Neuronal stem cell (in vitro differentiated cells): ENCODE measurements at places on chromosomes 1 and 21.

DNA sequence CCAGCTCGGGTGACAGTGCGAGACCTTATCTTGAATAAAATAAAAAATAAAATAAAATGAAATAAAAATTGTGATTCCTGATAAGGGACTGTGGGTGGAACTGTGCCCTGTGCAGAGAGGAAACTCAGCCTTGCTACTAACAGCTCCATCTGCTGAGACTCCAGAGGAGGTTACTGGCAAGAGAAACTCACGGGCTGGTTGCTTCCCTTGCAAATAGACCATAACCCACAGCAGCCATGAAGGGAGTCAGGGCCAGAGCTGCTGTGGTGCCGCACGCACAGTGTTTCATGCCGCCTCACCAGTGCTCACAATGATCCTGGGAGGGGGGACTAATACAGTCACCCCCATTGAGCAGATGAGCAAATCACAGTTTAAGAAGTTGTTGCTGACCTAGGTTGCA lies 13.7 kb downstream of the ZBTB17 start:
- peaks cover 22% of the 10 kb centered on the region for H3K36me3 ChIP-seq
- H3K27me3 ChIP-seq = no peaks in the 10 kb centered on the region
- DNase-seq = no peak
- no peaks in the 10 kb centered on the region for H3K4me1 ChIP-seq
- no peak overlapping the region for H3K27ac ChIP-seq

DNA sequence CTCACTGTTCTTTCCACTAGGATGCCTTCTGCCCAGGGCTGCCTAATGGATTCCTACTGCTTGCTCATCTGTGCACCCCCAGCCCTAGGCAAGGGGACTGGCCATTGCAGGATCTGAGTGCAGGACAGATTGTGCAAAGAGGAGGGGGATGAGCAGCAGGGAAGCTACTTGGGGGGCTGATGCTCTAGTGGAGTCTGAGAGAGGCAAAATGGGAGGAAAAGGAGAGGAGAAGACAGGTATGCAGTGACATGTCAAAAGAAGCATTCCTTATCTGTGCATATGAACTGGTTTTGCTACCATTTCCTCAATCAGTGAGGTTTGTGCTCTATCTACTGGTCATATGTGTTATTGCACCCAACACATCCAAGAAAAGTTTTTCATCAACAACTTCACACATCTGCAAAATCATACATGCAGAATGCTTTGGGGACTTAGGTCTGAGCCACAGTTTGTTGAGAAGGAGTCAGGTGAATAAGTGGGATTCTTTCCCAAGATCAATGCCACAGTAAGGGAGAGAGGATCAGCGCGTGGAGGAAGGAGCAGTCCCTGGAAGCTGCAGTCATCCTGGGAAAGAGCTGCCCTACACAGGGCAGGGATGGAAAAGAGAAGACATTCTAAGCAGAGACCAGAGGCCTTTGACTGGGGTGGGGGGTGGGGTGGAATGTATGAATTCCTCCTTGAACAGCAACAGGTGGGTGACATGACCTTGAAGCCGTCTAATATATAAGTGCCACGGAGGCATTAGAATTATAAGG lies 14.4 kb downstream of the SLC5A9 start:
- H3K36me3 ChIP-seq = no peaks in the 10 kb centered on the region
- no peak overlapping the region for H3K27ac ChIP-seq

DNA sequence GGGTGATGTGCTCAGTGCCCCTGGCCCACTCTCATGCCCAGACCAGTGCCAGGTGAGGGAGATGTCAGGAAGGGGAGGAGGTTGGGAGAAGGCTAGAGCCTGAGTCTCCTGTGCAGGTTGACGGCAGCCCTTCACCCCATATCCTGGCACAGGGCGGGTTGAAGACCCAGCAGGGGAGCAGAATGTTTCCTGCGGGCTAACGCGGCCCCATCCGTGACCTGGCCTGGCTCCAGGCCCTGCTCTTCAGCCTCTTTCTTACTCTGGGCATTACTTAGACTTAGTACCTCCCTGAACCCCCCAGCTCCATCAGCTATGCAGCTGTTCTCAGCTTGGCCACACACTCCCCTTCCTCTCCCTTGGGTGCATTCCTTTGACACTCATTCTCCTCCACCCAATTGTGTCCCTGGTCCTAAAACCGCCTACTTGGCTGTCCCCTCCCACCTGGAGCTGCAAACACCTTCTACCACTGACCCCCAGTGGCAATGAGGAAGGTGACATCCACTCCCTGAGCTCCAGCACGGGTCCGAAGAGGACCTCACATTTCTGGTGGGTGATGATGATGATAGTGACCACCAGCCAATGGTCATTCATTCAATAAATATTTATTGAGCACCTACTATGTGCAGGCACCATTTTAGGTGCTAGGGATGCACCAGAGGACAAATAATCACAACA lies 179.0 kb downstream of the PTPRU start:
- H3K27ac ChIP-seq = no peak overlapping the region
- H3K4me1 ChIP-seq = peaks cover 4% of the 10 kb centered on the region
- DNase-seq = no peak

- no peaks in the 10 kb centered on the region for H3K36me3 ChIP-seq
- no peaks in the 10 kb centered on the region for H3K27me3 ChIP-seq
- no peak overlapping the region for H3K27ac ChIP-seq
- no peak overlapping the region for H3K4me3 ChIP-seq
- DNase-seq = no peak
- H3K4me1 ChIP-seq = peaks cover 14% of the 10 kb centered on the region
These were observed 31.1 kb downstream of the HUNK start for GRCh38 chr21:31903896-31904295.

GRCh38 chr1:204331275-204331674 lies 28.5 kb downstream of the PLEKHA6 start:
- peaks cover 8% of the 10 kb centered on the region for H3K4me1 ChIP-seq
- no peaks in the 10 kb centered on the region for H3K36me3 ChIP-seq
- no peak overlapping the region for H3K27ac ChIP-seq
- H3K4me3 ChIP-seq = no peak overlapping the region
- H3K27me3 ChIP-seq = peaks cover 24% of the 10 kb centered on the region

GRCh38 chr1:20992322-20993056 lies 184.2 kb downstream of the EIF4G3 start:
- no peak for DNase-seq
- H3K36me3 ChIP-seq = no peaks in the 10 kb centered on the region
